ENCODE measurements at places on chromosomes 1 and 21.

DNA sequence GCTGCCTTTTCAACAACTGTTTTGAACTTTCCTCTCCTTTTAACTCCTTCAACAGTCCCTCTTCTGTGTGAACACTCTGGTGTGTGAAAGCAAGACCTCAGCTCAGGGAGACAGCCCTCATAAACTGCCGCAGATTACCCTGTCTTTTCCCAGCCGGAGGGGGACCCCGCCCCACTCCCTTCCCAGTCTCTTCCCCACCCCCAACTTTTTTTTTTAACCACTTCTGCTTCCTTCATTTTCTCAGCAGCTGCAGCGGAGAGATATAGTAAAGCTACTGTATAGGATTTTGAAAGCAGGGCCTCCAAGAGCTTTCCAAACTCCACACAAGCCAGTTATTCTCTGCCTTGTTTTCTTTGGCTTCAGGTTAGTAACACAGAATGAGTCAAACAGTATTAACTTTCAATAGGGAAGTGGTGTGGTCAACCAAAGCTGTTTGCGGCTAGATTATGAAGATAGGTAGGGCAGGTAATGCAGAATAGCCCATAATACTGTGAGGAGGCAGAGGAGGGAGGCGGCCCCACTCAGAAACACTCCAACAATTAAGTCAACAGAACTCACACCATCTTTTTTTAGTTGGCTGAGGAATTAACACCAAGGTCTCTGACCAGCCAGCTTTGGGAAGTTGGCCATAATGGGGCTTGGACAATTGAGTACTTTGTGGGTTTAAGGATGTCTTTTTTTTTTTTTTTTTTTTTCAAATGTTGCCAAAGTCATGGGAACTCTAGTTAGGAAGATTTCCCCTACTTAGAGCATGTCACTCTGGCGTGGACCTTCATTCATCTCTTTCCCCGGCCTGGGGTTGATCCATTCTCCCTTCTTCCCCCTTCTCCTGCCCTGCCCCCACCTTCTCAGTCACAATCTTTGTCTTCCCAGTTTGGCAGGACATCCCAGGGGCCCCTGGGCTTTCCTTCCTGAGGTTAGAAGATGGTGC is 177.0 kb downstream of the CLIC6 start:
- peak; percentile 23 for DNase-seq

- DNase-seq, result no peak
Measured at GRCh38 chr1:65894738-65895605, 102.3 kb downstream of the PDE4B start.

DNA sequence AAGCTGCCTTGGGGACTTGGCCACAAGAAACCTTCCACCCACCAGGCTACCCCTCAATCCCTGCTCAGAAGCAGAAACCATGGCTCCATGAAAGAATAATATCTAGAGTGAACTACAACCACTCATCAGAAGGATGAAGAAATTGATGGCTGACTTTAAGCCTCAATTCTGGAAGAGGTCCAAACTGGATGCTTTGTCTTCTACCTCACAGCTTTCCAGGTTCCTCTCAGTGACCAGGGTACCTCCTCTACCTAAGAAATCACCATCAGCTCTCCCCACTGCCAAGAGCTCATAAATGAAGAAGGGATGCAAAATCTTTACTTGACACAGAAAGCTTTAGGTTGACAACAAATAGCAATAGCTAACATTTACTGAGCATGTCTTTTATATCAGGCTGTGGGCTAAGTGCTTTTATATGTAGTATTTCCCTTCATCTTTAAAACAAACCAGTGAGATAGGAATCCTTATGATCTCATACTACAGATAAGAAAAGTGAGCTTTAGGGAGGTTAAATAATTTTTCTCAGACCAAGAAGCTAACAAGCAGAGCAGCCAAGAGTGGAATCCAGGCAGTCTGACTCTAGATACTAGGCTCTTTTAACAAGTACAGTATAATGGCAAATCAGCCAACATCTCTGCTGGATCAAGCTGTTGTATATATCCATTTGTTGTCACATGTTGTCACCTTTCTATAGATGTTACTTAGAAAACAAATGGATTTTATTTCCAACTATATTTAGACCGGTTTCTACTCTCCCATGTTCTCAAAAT is 243.0 kb upstream of the SGIP1 start:
- no peak for DNase-seq

- DNase-seq, result no peak
Measured at GRCh38 chr1:46802901-46803574, 4.2 kb downstream of the CYP4B1 start.

DNA sequence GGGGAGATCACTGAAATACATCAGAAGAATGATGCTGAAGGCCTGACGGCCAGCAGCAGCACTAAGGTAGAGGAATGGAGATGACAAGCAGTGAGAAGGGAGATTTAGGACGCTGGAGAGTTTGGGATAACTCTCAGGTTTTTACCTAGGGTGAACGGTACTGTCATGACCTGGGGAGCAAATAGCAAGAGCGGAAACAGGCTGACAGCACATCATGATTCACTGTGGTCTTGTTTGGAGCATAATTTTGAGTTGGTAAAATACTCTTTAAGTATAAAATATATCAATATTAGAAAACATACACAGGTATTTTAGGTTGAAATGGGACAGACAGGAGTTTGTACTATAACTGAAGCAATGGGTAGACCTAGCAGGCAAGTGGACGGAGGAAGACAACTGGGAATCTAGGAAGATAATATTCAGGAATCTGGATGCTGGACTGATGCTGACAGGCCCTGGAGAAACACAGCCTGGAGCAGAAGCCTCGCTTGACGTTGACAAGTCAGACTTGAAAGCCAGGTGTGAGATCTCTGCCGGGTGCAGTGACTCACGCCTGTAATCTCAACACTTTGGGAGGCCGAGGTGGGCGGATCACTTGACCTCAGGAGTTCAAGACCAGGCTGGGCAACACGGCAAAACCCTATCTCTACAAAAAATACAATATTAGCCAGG is 33.3 kb downstream of the ALG14 start:
- DNase-seq, result no peak

- DNase-seq, result no peak
Measured at GRCh38 chr1:199399996-199400724, 627.4 kb upstream of the NR5A2 start.

DNA sequence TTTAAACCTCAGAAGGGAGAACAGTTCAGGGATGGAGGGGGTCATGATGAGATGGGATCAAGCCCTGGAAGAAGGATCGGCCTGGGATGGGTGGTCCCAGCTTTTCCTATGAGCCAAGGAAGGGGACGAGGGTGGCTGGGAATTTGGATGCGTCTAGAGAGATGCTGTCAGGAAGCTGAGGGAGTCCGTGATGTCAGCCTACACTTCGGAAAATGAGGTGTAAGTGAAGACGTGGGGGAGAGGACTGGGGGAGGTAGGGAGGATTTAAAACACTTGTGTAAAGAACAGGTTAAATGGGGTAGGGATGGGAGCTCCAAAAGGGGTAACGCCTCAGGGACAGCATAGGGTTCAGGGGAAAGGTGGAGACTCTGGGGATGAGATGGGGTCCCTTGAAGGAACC is 27.5 kb downstream of the DLGAP3 start:
- DNase-seq, result no peak

DNA sequence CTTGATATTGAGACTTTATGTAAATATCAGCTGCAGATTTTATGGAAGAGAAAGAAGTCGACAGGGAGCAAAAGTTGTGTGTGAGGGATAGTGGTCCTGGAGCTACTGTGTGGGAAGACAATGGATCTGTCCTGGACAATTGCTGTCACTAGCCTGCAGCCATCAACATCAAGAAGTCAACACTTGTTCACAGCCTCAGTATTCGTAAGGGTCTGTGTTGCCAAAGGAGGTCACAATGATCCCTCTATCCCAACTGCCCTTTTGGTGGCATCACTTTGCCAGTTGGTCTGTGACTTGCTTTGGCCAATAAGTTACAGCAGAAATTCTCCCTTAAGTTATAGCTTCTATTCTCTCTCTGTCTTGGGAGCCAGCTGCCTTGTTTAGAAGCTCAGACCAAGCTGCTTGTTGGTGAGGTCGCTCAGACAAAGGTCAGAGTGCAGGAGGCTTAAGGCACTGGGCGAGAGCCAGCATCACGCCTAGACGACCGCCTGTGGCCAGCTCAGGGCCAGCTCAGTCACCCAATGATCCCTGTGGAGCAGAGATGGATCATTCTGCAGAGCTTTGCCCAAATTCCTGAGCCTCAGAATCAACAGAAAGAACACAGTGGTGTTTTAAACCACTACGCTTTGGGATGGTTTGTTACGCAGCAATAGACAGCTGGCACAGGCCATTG is 134.9 kb downstream of the RHOU start:
- DNase-seq, result no peak

DNA sequence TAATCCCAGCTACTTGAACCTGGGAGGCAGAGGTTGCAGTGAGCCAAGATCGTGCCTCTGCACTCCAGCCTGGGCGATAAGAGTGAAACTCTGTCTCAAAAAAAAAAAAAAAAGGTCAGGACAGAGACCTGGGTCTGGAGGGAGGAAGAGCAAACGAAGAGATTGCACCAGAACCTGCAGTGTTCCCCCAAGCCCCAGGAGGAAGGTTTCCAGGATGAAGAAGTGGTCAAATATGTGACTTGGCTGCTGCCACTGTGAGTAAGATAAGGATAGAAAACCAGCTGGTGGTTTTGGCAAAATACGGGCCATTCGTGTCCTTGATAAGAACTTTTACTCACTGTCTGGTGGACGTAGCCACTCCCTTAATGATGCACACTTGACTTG is 42.2 kb downstream of the CLDN14 start:
- no peak for DNase-seq

DNA sequence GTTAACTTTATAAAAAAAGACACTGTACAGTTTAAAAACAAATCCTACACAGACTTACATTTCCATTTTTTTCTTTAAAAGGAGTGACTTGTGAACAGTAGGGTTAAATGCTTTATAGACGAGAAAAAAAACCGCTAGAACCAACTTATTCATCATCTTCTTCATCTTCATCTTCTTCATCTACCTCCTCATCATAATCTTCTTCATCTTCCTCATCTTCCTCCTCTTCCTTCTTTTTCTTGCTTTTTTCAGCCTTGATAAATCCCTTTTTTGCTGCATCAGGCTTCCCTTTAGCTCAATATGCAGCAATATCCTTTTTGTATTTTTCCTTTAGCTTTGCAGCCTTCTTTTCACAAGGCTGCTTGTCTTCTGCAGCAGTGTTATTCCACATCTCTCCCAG is 22.5 kb downstream of the FMO1 start:
- DNase-seq, result no peak

DNA sequence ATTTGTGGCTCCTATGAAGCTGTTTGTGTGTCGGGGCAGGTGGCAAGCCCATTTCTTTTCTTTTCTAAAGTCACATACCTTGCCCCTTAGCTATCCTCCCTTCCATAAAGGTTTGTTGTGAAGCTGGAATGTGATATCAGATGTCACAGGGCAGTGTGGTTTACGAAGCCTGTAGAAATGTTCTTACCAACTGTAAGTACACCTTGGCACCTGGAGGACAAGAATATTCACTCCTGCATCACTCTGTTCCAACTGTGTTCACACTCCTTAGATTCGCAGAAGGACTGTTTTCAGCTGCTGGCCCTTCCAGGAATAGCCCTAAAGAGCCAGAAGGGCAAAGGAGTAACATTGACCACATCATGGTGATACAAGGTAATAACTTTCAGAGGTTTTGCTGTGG is 176.9 kb downstream of the FGGY start:
- no peak for DNase-seq

DNA sequence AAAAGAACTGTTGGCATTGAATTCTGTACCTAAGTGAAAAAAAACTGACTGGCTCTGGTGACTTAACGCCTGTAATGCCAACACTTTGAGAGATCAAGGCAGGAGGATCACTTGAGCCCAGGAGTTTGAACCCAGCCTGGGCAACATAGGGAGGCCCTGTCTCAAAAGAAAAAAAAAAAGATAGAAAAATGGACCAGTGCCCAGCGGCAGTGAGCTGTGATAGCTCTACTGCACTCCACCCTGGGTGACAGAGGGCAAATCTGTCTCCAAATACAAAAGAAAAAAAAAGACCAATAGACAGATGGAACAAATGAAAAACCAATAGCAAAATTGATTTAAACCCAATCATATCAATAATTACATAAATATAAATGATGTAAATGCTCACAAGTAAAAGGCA is 674 bp upstream of the AKR7A3 start:
- no peak for DNase-seq

GRCh38 chr1:101221945-101222429 is 14.8 kb upstream of the S1PR1 start:
- DNase-seq, result no peak

- DNase-seq, result no peak
Measured at GRCh38 chr1:106910798-106911197, 145.7 kb upstream of the PRMT6 start.

- DNase-seq, result peak; percentile 48
Measured at GRCh38 chr1:109425391-109426280, 612 bp downstream of the PSMA5 start.

GRCh38 chr1:178706432-178706831 is 18.6 kb upstream of the RALGPS2 start:
- no peak for DNase-seq

GRCh38 chr21:43866659-43867331 is 1.8 kb downstream of the AGPAT3 start:
- peak; percentile 58 for DNase-seq

DNA sequence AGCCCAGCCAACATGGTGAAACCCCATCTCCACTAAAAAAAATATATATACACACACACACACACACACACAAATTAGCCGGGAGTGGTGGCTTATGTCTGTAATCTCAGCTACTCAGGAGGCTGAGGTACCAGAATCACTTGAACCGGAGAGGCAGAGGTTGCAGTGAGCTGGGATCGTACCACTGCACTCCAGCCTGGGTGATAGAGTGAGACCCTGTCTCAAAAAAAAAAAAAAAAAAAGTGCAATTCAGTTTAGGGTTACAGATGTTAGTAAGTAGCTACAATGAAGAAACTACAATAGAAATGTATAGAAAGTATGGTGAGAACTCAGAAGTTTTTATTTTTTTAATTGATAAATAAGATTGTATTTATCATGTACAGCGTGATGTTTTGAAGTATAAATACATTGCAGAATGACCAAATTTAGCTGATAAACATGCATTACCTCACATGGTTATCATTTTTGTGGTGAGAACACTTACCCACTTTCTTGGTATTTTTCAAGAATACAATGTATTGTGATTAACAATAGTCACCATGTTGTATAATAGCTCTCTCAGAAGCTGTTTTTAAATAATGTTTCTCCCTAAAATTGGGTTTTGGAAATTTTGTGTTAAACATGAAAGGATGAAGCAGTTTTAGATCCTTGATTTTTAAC is 17.9 kb downstream of the KDM1A start:
- DNase-seq, result no peak

GRCh38 chr1:169044296-169044695 is 62.2 kb upstream of the ATP1B1 start:
- peak; percentile 3 for DNase-seq

- DNase-seq, result no peak
Measured at GRCh38 chr1:91754348-91754747, 131.6 kb downstream of the TGFBR3 start.

- DNase-seq, result no peak
Measured at GRCh38 chr1:15736038-15736891, at the start of gene SLC25A34. SLC25A34 (plus strand) TSS chr1:15736258; CDS start chr1:15736486, 228 bp downstream.

Measured in T-helper 22 cell (primary cell).